Right renal pelvis (tissue), 4 donors: ENCODE measurements at places on chromosomes 16 and 17.
A peak's percentile ranks its signal among the peaks of the same experiment; 100 is the strongest.

DNA sequence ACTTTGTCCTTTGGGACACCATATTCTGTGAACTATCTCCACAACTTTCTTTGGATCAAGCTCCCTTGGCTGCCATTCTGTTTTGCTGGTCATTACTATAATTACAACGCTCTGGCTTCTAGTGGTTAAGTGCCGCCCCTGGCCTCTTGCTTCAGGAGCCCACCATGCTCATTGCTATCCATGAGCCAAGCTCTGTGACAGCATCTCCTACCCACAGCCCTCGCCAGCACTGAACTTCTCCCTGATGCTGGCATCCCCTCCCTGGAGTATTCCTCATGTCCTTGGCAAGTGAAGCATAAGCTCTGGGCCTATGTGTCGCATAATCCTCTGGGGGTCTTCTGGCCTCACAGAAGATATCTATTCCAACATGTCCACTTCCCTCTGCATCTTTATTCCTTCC lies 60.6 kb upstream of the DHX40 start:
- DNase-seq: no peak

- no peak for DNase-seq
Observed at GRCh38 chr16:2979669-2980226, 498 bp downstream of the PKMYT1 start.

- DNase-seq: no peak
Observed at GRCh38 chr16:85296859-85297660, 184.8 kb upstream of the CIBAR2 start.

- no peak for DNase-seq
Observed at GRCh38 chr17:19238167-19238505, 970 bp downstream of the EPN2 start.

DNA sequence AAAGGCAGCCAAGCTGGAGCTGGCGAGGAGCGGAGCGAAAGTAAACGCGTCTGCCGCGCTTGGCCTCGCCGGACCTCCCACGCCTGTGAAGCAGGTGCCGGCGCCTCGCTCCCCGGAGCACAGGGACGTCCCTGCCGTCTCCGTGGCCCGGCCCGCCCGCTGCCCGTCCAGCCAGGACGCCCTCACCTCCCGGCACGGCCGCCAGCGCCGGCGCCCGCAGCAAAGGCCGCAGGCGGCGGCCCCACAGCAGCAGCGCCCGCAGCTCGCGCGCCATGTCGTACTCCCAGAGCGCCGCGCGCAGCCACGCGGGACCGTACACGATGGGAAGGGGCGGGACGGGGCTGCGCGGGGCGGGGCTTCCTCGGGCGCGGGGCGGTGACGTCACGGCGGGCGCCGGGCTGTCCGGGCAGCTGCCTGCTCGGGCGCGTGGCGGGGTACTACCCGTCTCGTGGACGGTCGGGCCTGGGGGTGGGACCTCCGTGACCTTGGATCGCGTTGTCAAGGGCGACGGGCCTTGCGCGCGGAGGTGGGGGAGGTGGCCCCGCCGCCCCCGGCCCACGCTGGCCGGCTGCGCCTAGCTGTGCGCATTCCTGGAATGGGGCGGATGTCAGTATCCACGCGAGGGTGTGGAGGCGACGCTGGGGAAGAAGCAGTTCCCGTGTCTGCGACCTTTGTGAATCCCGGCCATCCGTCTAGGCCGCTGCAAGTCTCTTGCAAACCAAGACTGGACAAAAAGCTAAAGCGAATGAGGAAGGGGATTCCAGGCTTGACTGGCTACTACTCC lies at the start of gene TRAP1:
TRAP1 (minus strand) TSS at position 290 of the 784 bp plus-strand sequence; CDS start at position 274, 16 bp downstream.
- peak; percentile 55 for DNase-seq

- no peak for DNase-seq
Observed at GRCh38 chr16:79786389-79786788, 185.9 kb upstream of the MAF start.

DNA sequence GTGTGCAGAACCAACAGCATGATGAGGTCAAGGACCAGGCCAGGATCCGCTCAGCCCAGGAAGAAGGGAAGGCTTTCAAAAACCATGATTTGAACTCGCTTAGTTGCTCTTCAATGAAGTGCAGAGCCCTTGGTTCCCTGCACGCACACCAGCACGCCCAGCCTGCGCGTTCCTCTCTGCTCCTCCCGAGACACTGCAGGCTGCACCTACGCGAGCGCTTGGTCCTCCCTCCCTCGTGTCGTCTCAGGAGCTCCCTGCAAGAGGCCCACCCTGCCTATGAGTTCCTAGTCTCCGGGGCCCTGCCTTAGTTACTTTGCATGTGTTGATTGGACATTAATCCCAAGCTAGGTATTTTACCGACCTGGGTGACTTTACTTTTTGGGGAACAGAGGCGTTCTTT lies 132.9 kb upstream of the TNRC6C start:
- DNase-seq: no peak
